ENCODE measurements at places on chromosomes 6 and 20. TPM values are rescaled to one million over a fixed set of nuclear protein-coding genes. Genes with fewer than 3 reads are reported as not detected.
A peak's percentile ranks its signal among the peaks of the same experiment; 100 is the strongest.

DNA sequence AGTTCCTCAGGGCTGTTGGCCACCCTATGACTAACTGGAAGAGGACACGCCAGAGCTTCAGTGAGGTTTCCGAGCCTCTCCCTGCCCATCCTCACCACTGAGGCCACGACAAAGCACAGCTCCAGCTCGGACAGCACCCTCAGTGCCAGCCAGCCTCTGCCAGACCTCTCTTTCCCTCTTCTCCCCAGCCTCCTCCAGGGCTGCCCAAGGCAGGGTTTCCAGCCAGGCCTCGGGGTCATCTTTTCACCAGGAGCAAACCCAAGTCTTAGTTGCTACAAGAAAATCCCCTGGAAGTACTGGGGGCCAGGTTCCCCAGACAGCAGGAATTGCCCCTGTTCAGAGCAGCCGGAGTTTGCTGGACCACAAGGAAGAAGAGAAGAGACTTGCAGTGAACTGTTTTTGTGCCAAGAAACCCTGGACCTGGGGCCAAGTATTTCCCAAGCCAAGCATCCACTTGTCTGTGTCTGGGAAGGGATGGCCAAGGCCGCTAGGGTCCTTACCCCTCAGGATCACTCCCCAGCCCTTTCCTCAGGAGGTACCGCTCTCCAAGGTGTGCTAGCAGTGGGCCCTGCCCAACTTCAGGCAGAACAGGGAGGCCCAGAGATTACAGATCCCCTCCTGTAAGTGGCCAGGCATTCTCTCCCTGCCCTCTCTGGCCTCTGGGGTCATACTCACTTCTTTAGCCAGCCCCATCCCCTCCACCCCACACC, 41.6 kb downstream of the PLAGL2 start:
- DNase-seq = no peak

DNA sequence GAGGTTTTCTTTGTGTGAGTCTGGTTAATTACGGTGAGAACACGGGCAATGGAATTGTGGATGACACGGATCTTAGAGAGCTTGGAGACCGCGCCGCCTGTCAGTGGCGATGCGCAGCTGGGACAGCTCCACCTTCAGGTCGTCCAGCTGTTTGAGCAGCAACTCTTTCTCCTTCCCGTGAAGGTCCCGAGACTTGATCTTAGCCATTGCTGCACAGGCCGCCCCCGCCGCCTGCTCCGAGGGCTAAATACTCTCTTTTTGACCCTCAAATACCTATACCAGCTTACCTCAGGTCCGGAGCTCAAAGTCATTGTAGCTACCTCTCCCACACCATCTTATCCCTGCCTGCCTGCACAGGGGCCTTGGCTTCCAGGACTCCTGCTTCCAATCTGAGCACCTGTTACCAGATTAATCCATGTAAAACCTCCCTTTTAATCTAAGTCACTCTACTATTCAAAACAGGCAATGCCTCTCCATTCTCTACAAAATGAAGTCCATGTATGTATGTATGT, 100.2 kb downstream of the PREP start:
- DNase-seq = no peak

TAGAP gene
- total RNA-seq = 2.9 TPM

DNA sequence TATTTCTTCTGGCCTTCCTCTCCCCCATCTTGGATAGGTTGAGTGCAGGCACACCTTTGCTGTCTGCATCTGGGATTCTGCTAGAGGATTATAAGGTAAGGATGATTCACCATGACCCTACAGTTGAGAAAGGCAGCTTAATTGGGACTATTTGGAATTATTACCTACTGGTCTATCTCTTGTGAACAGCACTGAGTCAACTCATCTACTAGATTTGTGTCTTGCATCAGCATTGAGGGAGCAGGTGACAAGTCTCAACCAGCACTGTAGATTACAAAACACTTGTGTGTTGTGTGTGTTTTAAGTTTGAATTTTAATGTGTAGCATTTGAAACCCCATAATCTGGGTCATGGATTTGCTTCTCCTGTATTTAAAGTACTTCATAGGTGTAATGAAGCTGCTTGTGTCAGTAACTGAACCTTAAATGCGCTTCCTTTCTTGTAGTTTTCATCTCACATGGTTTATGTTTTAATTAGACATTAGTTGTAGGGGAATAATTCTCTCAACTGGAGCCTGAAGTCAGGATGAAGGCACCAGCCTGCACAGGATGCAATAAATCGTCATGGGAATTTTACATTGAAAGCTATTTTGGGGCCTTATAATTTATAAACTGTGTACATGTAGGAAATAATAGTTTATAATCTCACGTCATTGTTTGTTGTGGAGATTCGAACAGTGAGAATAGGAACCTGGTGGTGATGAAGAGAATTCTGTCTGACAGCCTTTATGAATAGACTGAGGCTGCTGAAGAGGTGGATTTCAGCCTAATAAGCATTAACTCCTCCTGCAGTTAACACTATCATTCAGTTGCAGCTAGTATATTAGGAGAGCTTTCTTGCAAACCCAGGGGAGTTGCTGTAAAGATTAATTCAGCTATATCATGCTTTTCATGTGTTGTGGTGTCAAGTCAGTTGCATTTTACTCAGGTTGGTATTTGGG, 125.1 kb downstream of the JARID2 start:
- no peak for DNase-seq

- peak; percentile 37 for DNase-seq
Observed at GRCh38 chr6:111033628-111034289, 51.9 kb downstream of the RPF2 start.

CCND3 gene
- 124 TPM for total RNA-seq

- peak; percentile 71 for DNase-seq
Observed at GRCh38 chr6:45930420-45931040, 85.1 kb downstream of the CLIC5 start.

Data from stomach (tissue), 19 donors.